ENCODE measurements at places on chromosomes 5 and 9. TPM values are rescaled to one million over a fixed set of nuclear protein-coding genes. Genes with fewer than 3 reads are reported as not detected.
A peak's percentile ranks its signal among the peaks of the same experiment; 100 is the strongest.

Gene C5orf58
- total RNA-seq: not detected

Gene FGF10
- total RNA-seq: not detected

GRCh38 chr5:56269216-56269927, 36.2 kb upstream of the ANKRD55 start:
- DNase-seq: peak; percentile 83

Gene GRM6
- total RNA-seq: not detected

DNA sequence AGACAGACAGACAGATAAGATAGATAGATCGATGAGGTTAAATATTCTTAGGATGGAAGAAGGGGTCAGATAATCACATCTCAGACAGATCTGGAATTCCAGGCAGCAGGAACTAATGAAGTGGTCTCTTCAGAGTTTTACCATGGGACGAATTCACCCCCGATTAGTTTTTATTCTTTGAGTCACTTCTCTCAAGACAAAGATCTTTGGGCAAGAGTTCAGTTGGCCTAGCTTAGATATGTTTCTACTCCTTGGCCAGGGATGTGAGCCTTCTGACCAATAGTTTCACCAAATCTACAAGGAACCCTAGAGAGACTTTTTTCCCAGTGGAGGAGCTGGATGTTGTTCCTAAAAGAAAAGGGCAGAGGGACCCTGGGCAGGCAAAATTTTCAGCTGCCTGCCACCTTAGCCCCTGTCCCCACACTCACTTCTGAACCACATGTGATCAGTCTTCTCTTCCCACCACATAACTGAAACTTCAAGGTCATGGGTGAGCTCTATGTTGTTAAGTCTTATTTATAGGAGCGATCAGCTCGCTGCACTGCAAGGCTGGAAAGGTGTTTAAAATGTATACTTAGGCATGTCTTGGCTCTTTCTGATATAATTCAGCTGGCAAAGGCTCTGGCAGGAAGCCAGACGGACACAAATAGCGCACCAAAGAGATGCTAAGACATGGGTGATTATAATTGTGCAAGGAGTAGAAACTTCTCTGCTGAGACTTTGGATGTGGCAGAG, 132.9 kb downstream of the PALM2AKAP2 start:
- peak; percentile 85 for DNase-seq

- DNase-seq: peak; percentile 24
Measured at GRCh38 chr9:14881006-14881405, 29.2 kb downstream of the FREM1 start.

Gene JMY
- total RNA-seq: 12.2 TPM

Gene MAP3K1
- 4.3 TPM for total RNA-seq

Gene PCDHGA11
- 21.7 TPM for total RNA-seq

Gene ASPN
- 6.3 TPM for total RNA-seq

- no peak for DNase-seq
Measured at GRCh38 chr9:138047469-138048040, 170.0 kb downstream of the CACNA1B start.

- DNase-seq: peak; percentile 3
Measured at GRCh38 chr5:111017731-111018130, 53.8 kb upstream of the TSLP start.

- no peak for DNase-seq
Measured at GRCh38 chr5:167460449-167461020, 830.9 kb upstream of the WWC1 start.

DNA sequence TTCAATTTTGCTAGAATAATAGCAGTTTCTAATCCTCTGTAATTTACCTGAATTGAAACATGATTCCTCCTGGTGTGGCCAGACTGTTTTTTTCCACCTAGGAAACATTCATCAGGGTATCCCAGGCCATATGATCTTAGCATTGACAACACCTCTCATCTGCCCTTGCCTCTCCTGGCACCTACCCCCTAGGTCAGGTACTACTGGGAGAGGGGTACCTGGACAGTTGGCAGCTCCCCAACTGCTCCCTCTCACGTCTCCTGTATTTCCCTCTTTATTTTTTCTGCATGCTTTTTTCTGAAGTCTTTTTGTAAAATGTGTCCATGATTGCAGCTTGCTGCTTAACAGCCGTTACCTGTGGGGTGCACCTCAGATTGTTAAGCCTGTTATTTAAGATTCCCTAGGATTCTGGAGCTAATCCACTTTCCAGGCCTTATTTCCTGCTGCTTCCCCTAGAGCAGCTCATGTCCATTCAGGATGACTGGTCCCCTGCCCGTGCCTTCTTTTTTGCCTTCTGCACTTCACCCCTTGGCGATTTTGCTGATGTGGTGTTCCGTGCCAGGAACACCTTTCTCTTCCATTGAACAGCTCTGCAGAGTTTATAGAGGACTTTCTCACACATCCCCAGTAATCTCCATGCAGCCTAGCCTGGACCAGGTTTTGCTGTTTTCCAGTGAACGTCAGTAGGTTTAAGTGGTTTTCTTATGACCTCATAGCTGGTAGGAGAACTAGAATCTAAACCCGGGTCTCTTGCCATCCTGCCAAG, 33.6 kb downstream of the SNX30 start:
- no peak for DNase-seq
